Renal cortex interstitium (tissue), 15 donors: ENCODE measurements at places on chromosomes 16 and 17. TPM values are rescaled to one million over a fixed set of nuclear protein-coding genes. Genes with fewer than 3 reads are reported as not detected.
A peak's percentile ranks its signal among the peaks of the same experiment; 100 is the strongest.

DNA sequence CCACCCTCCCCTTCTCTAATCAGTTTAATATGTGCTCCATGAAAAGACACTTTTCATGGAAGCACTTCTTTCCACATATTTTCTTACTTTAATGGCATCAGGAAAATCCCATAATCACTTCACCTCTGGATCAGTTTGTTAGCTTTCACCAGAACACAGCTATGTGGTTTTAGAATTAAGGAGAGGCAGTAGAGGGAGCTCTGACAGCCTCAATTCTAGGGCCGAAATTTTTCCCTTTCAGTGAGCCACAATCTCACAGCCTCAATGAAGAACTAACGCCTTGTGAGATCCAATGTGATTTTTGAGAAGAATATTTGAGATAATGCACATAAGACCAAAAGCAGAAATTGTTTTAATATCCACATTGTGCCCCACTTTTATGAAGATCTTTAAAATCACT, 1494.0 kb upstream of the CDH8 start:
- DNase-seq = no peak

The TM4SF5 gene
- 1.8 TPM for polyA plus RNA-seq

DNA sequence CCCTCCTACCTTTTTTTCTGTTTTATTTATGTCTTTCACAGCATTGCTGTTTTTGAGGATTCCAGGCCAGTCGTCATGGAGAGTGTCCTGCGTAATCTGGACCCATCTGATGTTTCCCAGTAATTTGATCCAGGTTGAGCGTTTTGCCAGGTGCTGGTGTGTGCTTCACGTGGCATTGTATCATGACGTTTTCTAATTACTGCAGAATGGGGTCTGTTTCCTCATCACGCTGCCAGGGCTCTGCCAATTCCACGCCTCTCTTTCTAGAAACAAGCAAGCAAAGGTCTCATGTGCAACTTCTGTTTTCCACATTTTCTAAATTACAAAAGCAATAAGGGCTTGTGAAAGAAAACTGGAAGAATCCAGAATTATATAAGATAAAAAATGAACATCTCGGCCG, 28.3 kb upstream of the BHLHA9 start:
- DNase-seq = no peak

- DNase-seq = peak; percentile 14
These were observed 8.8 kb downstream of the SCIMP start for GRCh38 chr17:5225668-5226457.

The PROCA1 gene
- 6.6 TPM for polyA plus RNA-seq
